Stimulated activated CD8-positive, alpha-beta memory T cell treated with anti-CD3 and anti-CD28 coated beads, Interleukin-4, amount 100 ng/mL, for 4 hours (primary cell): ENCODE measurements at places on chromosomes 7 and 10.

- DNase-seq: no peak
These were observed 37.6 kb downstream of the AKR1C4 start for GRCh38 chr10:5234106-5234860.

GRCh38 chr7:134320201-134320600 is 3.5 kb upstream of the SLC35B4 start:
- no peak for DNase-seq

DNA sequence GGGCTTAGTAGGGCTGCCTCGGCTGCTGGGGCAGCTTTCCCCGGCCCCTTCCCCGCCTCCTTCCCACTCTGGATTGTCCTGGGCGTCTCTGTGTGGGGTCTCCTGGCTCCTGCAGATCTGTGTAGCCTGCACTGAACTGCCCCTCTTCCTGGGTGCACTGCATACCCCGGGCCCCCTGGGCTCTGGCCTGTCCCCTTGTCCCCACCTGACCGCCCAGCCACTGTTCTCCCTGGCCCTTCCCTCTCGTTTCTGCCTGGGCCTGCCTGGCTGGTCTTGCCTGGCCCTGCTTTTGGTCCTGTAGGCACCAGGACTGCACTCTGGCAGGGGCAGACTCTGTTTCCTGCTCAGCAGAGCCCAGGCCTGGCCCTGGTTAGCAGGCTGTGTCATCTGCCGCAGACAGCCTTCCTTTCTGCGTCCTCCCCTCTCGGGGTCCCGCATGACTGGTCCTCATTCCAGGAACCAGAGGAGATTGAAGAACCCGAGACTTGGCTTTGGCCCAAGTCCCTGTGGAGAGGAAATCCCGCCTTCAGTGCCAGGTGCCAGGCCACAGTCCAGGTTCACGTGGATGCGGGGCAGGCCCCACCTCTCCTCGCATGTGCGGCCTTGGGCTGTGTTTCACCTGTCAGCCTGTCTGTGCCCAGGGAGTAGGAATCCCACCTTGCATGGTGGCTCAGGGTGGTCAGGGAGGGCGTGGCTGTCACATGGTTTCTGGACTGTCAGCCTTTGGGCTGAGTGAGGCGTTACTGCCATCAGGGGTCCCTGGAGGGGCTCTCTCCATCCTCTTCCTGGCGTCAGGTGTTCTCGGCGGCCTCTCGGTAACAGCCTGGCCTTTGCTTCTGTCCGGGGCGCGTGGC is 9.2 kb downstream of the INPP5A start:
- no peak for DNase-seq

DNA sequence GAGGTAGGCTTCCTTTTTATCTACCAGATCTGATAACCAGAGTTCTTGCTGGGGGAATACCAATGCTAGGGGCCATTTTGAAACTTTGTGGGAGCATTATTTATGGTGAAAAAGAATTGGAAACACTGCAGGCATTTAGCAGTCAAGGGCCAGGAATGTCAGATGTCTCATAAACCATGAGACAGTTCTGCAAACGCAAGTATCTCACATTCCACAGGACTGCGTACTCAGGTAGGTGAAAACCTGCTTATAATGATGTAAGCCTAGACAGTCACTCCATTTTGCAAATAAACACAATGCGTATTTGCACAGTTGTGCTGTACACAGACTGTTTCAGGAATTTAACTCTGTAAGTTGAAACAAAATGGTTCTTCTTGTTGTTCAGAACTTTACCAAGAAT is 33.9 kb downstream of the ECHDC3 start:
- DNase-seq: no peak

DNA sequence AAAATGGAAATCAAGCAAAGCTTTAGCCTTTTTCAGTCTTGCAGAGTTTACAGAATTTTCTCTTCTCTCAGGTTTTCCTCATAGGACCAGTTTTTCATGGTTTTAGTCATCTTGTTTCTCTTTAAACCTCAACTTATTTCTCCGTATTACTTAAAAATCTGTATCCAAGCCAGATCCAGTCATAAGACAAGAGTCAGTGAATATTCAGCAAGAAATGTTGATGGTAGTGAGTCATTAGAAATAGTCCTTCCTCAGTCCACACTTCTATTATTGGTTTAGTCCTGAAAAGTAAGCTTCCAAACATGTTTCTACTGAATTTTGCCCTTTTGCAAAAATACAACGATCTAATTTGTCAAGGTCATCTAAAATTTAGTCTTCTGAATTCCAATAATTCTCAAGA is 107.0 kb downstream of the VIM start:
- DNase-seq: no peak

DNA sequence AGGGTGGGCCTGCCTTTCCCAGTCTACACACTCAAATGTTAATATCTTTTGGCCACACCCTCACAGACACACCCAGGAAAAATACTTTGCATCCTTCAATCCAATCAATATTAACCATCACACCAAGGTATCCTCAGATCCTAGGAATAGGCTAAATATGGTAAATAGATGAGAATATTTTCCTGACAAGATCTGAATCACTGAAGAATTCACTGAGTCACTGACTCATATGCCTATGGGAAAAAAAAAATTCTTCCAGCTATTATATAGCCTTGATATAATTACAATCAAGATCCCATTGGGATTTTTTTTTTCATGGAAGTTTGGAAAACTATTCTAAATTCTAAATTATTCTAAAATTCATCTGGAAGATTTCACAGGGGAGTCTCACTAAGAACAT is 65.8 kb downstream of the INHBA start:
- no peak for DNase-seq

DNA sequence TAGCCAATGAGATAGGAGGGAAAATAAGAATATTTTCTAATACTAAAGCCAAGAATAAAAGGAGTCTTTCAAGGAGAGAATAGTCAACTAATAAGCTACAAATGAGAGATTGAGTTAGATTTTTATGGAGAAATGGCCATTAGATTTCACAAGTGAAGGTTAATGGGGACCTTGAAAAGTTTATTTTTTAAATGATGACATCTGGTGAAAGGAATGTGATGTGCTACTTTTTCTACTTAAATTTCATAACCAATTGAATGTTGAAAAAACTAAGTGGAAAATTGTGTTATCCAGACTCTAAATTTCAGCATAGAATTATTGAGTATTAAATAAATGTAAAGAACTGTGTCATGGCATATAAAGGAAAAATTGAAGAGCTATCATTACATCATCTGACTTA is 125.7 kb downstream of the TSPAN12 start:
- DNase-seq: no peak

DNA sequence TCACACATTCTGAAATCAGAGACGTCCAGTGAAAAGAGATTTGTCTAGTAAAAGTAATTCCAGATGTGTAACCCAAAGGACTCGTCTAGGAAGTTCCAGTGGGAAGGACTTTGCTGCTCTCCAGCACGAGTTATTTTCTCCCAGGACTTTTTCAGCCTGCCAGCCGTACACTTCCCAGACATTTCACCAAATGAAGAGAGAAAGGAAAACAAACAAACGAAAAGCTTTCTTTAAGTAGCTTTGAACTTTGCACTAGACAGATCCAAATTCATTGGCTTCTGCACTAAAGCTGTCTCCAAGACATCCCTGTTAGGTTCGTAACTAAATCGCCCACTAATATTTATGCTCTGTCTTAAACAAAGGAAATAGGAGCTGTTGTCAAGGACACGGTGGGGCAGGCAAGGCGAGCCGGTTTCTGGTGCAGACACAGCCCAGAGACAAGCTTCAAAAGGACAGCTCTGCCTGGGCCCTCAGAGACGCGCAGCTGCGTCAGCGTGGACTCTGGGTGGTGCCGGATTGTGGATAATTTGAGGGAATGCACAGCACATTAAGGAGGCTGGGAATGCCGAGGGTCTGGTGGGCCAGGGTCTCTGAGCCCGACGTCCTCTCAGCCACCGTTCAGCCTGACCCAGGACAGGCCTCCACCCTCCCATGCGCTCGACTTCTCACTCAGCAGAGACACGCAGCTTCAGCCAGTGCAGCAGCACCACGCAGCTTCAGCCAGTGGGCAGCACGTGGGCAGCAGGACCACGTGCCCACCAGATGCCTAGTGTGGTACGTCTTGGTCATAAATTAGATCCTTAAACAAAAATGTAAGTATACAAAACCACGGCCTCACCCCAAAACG is 64.1 kb upstream of the INSIG1 start:
- no peak for DNase-seq

- DNase-seq: no peak
These were observed 39.9 kb downstream of the CAMK1D start for GRCh38 chr10:12389154-12389734.

- no peak for DNase-seq
These were observed 32.5 kb upstream of the TBX20 start for GRCh38 chr7:35286422-35286821.

DNA sequence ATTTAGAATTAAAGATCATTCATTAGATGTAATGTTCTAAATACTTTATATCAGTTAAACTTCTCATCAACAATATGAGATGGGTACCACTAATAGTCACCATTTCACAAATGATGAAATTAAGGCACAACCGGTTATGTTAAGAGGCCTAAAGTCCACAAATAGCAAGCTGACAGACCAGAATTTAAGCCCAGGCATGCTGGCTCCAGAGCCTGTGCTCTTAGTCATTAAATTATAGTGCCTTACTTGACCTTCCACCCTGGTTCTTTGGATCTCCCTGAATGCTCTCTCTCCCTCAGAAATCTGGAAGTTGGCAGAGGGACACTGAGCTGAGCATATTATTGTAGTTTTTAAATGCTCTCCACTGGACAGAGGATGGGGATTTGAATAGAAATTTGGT is 3.6 kb downstream of the LIPN start:
- no peak for DNase-seq
